T-helper 2 cell treated with Interferon-gamma antibody and Interleukin-4, amounts not matched to agents 5 μg/mL and 100 μg/mL, for 36 hours (primary cell): ENCODE measurements at places on chromosomes 1 and 21.
A peak's percentile ranks its signal among the peaks of the same experiment; 100 is the strongest.

GRCh38 chr1:12597792-12598191 lies 20.2 kb downstream of the DHRS3 start:
- no peak for DNase-seq

DNA sequence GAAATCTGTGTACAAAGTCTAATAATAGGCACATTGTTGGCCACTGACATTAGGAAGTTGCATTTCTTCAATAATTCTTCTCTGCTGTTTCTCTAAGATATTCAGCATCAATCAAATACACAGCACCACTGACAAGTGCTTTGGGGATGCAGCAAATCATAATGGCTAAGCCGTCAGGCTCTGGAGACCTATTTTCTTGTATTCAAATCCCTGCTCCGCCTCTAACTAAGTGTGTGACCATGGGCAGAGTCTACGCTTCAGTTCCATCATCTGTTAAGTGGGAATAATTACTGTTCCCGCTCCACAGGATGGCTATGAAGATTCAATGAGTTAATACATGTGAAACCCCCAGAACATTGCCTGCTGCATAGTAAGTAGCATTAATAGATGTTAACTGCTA lies 176.9 kb downstream of the ADGRL4 start:
- no peak for DNase-seq

GRCh38 chr21:24658026-24658425 lies 949.3 kb downstream of the MRPL39 start:
- DNase-seq: no peak

GRCh38 chr21:33984021-33984481 lies 68.4 kb upstream of the ATP5PO start:
- no peak for DNase-seq

DNA sequence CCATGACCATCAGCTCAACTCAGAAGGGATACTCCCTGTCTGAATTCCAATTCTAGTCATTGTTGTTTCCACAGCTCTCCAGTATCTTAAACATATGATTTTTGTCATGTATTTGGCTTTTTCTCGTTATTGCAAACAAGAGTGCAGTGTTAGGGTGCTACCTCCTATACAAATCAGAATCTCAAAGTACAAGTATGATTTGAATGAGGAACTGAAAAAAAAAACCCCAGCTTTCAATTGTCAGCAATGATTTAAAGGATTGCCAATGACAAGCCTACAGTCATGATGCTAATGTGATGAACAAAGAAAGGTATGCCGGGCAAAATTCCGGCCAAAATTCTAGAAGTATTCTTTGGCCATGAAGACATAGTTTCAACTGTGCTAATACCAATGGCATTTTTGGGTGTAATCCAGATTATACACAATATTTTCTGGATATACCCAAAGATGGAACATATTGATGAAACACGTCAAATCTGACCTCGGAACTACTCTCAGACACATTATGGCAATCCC lies 14.9 kb downstream of the TMEM35B start:
- DNase-seq: no peak

GRCh38 chr1:230567221-230567575 lies 75.1 kb upstream of the COG2 start:
- DNase-seq: no peak

DNA sequence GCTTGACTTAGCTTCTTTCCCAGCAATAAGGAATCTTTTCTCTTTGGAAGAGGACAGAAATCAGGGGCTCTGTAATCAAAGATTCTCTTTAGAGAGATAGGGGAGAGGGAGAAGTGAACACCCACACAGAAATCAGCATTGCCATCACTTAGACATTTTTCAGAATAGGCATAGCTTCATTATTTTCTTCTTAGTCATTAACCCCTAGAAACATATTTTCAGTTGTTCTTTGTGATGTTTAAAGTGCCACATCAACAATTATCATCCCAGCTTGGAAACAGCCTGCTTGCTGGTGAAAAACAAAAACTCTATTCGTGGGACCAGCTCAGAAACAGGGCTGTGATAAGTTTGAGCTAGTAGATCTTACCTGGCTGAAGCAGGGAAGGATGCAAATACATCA lies 88.3 kb upstream of the SLC44A3 start:
- DNase-seq: no peak

GRCh38 chr1:21560916-21561638 lies 51.9 kb downstream of the ALPL start:
- no peak for DNase-seq

DNA sequence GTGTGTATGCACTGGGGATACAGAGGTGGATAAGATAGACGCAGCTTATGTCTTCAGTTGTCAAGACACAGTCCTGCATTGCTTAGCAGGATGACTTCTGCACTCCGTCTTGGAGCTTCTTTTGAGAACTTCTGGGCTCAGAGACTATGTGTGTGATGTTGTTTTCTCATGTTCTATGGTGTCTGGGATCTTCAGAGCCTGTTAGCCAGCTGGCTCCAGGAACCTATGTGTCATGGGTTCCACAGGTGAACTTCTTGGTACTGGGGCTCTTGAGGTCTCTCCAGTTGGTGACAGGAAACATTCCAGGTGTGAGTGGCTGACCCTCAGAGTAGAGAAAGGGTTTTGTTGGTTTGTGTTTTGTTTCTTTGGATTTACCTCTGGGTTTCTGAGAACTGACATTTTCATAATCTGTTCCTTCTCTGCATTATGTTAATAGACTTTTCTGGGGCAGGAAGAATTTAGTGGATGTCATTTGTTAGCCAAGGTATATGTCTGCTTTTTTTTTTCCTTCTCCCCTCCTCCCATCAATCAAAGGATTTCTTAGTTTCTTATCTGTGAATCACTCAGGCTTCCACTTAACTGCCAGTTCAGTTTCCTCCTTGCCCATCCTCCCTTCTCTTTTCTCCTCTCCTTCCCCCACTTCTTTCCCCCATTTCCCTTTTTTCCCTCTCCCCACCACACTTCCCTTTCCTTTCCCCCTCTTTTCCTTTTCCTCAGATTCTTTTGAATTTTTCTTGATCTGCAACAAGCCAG lies 18.1 kb downstream of the FGGY start:
- DNase-seq: no peak

DNA sequence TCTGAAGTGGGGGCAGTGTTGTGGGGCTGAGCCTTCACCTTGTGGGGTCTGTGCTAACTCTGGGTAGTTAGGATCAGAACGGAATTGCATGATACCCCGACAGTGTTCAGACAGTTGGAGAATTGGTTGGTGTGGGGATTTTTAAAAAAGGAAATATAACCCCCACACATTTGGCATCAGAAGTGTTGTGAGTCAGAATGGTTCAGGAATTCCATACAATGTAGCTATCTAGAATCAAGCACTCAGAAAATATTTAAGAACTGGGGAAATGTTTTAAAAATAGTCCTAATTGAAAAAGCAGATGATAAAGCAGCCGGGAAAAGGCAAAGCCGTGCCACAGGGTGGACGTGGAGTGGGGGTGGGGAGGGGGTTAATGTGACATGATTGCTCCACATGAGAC lies 6.5 kb upstream of the S100A7 start:
- no peak for DNase-seq

DNA sequence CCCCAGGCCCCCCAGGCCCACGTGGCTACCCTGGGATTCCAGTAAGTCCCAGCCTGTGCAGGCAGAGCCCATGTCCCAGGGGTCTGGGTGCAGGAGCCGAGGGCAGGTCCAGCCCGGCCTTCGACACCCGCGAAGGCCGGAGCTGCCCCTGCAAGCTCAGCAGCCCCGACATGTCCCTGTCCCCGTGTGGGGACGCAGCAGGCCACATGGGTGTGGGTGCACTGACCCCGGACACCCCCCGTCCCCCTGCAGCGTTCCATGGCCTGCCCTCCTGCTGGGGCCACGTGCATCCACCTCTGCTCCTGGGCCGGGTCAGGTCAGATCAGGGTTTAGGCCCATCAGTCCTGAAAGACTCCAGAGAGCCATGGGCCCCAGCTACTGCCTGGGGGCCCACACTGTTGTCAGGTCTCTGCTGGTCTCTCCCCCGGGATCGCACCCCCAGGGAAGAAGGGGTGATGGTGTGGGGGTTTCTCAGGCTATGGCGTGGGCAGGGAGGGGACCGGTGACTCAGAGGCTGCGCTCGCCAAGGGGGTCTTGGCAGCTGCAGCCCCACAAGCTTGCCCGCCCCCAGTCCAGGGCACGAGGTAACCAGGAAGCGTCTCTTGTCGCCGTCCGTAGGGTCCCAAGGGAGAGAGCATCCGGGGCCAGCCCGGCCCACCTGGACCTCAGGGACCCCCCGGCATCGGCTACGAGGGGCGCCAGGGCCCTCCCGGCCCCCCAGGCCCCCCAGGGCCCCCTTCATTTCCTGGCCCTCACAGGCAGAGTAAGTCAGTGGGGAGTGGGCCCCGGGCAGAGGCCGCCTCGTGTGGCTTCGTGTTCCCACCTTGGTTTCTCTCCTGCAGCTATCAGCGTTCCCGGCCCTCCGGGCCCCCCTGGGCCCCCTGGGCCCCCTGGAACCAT lies 37.5 kb downstream of the SLC19A1 start:
- no peak for DNase-seq

DNA sequence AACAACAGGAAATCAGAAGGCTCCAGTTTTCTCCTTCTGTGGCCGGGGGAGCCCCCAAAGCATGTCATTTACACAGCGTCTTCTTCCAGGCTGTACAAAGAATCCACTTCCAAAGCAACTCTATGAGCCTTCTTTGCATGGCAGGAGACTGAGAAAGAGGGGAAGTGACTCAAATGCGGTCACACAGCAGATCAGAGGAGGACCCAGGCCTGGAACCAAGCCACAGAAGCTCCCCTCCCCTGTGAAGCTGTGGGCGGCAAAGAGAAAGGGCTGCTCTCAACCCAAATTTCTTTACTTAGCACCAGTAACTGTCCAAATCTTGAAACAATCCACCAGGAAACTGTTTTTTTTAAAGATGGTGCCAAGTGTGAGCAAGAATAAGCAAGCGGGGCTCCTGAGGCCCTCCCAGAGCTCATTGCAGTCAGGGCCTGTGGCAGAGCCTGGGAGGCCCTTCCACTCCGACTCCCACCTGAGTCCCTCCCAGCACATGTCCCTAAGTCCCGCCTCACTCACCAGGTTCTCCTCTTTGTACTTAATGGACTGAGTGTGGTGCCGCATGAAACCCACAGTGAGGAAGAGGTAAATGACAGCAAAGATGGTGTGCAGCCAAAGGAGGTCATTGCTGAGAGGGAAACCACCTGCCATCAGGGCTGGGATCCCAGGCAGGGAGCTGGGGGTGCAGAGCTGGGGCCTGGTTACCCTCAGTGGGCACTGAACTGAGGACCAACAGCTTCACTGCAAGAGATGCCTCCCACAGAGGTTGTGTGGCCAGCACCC lies 15.9 kb downstream of the TMEM63A start:
- DNase-seq: peak; percentile 74

DNA sequence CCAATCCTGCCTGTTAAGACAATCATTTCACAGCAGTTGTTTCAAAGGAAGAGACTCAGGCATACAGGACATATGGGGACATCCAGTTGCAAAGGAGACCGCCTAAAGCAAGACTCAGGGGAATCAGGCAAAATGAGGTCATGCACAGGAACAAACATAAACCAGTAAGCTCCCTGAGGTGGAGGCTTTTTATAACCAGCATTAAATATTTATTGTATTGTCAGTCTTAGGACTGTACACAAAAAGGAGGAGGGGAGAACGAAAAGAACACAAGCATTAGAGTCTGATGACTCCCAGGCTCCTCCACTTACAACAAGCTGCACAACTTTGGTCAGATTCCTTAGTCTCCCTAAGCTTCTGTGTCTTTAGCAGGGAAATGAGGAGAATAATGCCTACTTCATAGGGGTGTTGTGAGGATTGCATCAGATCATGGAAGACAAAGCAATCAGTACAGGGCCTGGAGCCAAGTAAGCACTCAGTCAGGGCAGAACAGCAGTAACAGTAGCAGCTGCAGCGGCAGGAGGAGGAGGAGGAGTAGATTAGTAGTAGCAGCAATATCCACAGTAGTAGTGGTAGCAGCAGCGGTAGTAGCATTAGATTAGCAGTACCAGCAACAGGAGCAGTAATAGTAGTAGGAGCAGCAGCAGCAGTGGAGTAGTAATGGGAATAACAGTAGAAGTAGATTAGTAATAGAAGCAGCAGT lies 54.2 kb upstream of the SPATA6 start:
- DNase-seq: no peak

GRCh38 chr1:153880024-153880423 lies 42.7 kb downstream of the GATAD2B start:
- DNase-seq: no peak
